Retinal pigment epithelial cell (primary cell): ENCODE measurements at places on chromosomes 2 and 18.

DNA sequence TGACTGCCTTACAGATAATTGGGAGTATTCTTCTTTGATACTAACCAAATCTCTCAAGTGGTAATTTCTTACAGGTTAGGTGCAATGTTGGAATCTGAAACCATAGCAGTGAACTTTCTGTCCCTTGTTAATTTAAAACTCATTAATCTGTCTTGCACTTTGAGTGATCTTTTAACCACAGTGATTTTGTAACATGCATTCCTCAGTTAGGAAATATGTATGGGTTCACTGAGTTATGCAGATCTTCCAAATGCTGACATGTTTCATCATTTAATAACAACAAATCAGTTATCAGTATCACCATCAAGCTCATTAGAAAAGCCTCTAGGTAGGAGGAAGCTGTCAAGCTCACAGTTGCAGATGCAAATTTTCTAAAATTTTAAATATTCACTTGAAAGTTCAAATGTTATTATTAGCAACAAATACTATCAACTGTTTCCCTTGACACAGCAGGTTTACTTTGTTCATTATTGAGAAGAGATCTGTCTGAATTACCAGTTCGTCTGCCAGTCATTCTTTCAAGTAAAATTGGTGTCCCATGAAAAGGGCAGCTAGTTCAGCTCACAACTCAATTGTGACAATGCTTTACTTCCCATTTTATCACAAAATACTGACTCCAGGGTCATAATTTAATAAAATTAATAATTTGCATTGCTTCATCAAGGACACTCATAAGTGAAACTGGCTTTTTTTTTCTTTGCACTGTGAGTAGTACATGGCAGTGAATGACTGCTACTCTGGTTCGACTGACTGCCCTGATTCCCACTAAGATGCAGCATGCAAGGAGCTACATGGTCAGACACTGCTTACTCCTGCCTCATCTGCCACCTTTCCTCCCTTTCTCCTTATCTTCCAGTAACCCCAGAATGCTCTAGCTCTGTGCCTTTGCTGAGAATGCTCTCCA lies 31.6 kb downstream of the SUCLG1 start:
- DNase-seq, result peak; percentile 50

GRCh38 chr2:152322222-152322621 lies 12.8 kb upstream of the FMNL2 start:
- no peak for DNase-seq

DNA sequence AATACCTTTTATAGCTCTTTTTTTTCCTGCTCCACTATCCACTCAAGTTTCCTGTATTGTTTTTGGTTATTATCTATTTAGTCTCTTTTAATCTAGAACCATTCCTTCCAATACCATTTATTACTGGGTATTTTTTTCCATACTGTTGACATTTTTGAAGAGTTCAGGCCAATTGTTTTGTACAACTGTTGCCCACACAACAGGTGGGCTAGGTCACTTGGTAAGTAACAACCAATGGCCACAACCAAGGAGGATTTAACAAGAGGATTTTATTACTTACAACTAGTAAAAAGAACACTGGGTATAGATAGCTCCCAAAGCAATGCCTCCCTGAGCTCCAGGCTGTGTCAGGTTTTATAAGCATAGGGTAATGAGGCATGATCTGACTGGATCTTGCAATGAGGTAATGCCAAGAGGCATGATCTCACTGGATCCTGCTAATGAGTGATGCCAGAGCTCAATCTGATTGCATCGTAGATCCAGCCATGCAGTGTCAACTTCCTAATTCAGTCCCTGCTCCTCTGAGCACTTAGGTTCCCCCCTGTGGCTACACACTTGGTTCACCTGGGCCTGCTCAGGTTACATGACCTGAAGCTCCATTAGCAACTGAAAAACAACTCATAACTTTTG lies 7.1 kb upstream of the CEP68 start:
- DNase-seq, result no peak

- no peak for DNase-seq
Measured at GRCh38 chr18:76847916-76848315, 25.6 kb downstream of the ZNF236 start.

DNA sequence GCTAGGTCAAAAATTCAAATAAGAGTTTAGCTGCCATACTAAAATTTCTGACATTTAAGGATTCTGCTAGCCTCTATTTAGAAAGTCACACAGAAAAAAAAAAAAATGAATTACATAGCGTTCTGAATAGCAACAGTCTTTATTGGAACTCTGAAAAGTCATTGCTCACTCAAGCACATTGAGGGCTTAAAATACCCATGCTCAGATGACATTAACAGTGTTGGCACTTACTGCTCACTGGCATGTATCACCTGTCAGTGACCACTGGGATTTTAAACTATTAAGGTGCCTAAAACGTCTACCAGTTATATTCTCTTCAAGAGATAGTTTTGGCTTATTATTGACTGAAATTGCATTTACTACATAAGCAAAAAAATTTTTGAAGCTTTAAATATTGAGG lies 468.0 kb upstream of the SPHKAP start:
- no peak for DNase-seq

DNA sequence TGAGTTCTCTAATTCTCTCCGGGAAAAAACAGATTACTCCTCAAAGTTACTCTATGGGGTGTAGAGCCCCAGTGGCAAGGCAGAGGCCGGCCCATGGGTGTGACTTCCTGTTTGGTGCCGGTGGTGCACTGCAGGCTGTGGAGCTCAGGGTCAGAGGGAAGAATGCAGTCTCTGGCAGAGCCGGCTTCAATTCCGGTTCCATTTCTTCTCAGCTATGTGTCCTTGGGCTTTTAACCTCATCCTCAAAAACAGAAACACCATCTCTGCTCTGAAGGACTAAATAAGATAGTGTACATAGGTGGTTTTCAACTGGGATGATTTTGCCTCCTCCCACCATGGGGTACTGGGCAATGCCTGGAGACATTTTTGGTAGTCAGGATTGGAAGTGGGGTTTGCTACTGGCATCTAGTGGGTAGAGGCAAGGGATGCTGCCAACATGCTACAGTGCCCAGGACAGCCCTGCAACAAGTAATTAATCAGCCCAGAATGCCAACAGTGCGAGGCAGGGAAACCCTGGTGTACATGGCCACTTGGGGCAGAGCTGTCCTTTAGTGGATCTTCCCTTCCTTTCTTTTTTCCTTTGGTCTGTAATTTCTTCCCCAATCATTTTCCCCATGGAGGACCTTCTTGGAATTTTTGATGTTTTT lies 81.2 kb downstream of the INSIG2 start:
- no peak for DNase-seq

DNA sequence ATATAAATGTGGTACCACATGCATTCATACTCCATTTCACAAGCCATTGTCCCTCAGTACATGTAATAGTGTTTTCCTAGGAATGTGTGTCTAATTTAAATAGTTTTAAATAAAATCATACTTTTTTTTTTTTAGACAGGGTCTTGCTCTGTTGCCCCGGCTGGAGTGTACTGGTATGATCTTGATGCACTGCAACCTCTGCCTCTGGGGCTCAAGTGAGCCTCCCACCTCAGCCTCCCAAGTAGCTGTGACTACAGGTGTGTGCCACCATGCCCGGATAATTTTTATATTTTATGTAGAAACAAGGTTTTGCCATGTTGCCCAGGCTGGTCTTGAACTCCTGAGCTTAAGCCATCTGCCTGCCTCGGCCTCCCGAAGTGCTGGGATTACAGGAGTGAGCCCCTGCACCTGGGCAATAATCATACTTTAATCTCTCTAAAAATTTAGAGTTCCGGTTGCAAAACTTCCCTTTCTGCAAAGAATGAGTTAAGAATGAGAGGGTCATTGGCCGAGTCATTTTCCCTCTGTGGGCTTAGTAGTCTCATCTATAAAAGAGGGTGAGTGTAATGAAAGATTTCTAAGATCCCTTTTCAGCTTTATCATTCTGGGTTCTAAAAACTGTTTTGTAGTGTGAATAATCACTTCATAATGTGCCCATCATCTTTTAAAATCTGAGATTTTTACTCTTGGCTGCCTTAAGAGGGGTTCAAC lies 116.0 kb upstream of the PELI1 start:
- DNase-seq, result no peak

GRCh38 chr2:196182439-196183171 lies 11.2 kb upstream of the STK17B start:
- DNase-seq, result no peak

- DNase-seq, result no peak
Measured at GRCh38 chr2:65305934-65306333, 78.3 kb downstream of the ACTR2 start.

DNA sequence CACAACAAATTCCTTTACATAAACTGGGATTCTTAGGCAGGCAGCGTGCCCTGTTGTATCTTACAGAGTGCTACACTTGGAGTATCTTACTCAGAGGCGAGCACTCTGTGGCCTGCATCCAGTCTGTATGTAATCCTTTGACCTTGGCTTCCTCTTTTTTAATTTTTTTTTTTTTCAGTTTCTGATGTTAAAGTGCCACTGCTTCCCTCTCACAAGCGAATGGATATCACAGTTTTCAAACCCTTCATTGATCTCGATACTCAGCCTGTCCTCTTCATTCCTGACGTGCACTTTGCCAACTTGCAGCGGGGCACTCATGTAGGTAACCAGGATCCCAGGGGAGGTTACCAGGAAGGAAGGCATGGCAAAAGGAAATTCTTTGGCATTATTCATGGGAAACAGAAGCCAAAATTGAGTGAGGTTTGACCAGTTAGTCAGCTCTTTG lies 40.4 kb downstream of the GRHL1 start:
- no peak for DNase-seq

- no peak for DNase-seq
Measured at GRCh38 chr18:8816220-8816619, 110.9 kb downstream of the MTCL1 start.

DNA sequence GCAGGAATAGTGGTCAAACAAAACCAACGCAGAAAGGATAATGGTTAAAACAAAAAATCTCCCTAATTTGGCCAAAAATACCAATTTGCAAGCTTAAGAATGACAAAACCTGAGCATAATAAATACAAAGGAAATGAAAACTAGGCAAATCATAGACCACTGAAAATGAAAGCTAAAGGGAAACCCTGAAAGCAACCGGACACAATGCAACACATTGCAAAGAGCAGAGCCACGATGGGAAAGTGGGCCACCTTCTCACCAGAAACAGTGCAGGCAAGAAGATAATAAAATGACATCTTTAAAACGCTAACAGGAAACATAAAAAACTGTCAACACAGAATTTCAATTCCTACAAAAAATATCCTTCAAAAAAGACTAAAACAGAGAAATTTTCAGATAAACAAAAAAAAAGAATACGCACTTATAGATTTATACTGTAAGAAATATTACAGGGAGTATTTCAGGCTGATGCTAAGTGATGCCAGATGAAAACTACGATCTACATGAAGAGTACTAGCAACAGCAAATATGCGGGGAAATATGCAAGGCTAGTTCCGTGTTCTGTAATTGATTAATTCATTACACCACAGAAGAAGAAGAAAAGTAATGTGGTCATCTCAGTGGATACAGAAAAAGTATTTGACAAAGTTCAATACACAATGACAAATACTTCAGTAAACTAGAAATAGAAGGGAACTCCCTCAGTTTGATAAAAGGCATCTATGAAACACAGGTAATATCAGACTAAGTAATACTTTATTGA lies 239.5 kb downstream of the L3MBTL4 start:
- no peak for DNase-seq

DNA sequence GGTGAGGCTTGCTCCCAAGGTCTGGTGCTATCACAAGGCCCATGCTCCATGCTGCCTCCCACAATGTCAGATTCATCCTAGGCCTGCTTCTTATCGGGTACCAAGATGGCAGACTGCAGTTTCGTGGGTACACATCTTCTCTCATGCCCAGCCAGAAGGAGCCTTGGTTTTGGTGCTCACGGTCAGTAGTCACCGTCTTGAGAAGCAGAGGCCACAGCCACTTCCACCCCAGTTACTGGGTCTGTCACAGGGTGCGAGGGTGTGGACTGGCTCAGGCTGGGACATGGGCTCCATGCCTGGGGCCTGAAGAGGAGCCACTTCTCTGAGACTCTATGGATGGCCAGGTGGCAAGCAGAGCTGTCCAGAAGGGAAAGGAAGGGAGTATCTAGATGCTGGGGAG lies 178.8 kb upstream of the HS6ST1 start:
- DNase-seq, result no peak

DNA sequence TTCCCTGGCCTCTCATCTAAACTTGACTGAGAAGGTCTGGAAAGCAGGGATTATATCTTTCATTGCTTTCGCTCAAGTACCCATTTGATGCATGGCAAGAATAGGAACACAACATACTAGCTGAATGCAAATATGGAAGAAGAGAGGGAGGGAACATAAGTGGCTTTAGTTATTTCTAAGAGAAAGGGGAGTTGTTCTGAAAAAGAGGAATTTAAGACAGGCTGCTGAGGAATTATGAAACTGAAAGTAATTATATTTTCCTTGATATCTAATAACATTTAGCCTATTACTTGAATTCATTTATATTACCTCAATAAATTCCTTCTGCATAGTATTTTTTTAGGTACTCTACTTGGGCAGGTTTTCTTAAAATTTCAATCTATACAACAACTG lies 105.8 kb upstream of the TTN start:
- no peak for DNase-seq

DNA sequence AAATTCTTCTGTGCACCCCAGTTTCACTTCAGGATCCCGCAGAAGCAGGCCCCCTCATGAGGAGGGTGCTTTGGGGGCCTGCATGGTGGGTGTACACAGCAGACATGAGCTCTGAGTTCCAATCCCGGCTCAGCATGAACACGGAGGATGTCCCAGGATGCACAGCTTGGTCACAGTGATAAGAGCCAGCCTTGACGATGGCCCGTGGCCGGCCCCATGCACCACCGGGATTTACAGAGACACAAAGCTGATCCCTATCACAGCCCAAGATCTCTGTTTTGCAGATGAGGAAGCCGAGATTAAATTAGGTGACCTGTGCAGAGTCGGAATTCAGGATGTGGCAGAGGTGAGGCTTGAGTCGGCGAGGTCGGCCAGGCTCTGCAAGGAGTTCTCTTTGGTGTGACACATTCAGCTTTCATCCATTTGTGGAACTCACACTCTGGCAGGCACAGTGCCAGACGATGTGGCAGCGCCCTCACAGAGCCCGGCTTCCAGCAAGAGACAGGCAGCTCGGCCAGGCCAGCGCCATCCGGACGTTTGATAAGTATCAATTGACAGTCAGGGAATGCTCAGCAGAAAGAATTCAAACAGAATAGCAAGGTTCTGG lies 456.3 kb upstream of the MYT1L start:
- no peak for DNase-seq

- DNase-seq, result no peak
Measured at GRCh38 chr2:39618736-39619135, 47.0 kb upstream of the TMEM178A start.

GRCh38 chr18:56987236-56987635 lies 159.7 kb upstream of the BOD1L2 start:
- DNase-seq, result no peak
